ENCODE measurements at places on chromosomes 11 and 22.

DNA sequence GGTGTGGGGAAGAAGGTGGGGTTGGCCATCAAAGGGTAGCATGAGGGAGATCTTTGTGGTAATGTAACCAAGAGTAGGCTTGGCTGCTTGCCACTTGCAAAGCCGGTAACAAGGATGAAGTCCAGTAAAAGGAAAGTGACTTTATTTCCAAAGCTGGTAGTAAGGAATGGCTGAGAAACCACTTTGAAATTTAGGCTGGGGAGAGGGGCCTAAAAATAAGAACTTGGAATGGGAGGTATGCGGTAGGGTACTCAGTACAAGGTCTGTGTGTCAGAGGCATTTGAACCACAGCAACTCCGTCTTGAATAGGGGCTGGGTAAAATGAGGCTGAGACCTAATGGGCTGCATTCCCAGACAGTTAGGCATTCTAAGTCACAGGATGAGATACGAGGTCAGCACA, 216.0 kb upstream of the ISX start:
- DNase-seq = no peak

GRCh38 chr22:40076702-40077645, 82.2 kb downstream of the FAM83F start:
- no peak for DNase-seq

DNA sequence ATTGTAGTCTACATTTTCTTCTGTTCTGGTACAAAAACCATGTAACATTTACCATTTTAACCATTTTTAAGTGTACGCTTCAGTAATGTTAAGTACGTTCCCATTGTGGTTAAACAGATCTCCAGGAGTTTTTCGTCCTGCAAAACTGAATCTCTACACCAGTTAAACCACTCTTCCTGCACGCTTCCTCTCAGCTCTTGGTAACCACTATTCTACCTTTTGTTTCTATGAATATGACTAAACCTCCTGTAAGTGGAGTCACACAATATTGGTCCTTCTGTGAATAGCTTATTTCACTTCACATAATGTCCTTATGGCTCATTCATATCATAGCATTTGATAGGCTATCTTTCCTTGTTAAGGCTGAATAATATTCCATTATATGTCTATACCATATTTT, 7.1 kb upstream of the EXT2 start:
- DNase-seq = no peak

GRCh38 chr11:7548659-7549274, 35.0 kb downstream of the PPFIBP2 start:
- no peak for DNase-seq

Data from uterus (tissue), 4 donors.